Kasumi-1 (cell line): ENCODE measurements at places on chromosomes 4 and X.

DNA sequence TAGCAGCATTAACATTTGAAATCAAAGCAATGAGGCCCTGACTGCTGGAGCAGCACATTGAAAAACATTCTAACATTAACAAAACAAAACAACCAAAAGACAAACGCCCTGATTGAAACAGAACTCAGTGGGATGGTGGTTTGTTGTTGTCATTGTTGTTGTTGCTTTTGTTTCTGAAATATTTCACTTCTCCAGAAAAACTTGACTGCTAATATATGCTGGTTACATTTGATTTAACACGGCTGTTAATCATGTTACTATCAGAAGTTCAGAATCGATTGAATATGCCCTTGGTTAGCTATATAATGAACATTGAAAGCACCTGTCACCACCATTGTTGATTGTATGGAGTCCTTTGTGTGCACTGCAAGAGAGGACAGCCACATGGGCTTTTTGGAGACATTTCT lies 790.4 kb upstream of the GALNTL6 start:
- DNase-seq: no peak

DNA sequence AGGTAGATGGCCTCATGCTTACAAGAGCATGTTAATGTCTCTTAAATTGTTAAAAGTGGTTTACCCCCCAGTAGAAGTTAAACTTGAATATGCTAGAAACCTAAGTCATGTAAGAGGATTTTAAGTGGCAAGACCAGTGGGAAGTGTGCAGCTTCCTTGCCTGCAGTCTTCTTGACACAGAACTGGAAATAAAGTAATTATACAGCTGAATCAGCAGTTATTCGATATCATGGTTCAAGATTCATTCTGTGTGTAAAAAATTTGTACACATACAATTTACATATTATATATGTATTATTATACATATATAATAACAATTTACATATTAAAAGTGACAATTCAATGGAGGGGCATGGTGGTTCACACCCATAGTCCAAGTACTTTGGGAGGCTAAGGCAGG lies 24.1 kb downstream of the UGT2B4 start:
- no peak for DNase-seq

- DNase-seq: peak; percentile 66
Observed at GRCh38 chr4:38562751-38563198, 101.2 kb upstream of the KLF3 start.

GRCh38 chrX:69279234-69279633 lies 114.0 kb upstream of the PJA1 start:
- no peak for DNase-seq

DNA sequence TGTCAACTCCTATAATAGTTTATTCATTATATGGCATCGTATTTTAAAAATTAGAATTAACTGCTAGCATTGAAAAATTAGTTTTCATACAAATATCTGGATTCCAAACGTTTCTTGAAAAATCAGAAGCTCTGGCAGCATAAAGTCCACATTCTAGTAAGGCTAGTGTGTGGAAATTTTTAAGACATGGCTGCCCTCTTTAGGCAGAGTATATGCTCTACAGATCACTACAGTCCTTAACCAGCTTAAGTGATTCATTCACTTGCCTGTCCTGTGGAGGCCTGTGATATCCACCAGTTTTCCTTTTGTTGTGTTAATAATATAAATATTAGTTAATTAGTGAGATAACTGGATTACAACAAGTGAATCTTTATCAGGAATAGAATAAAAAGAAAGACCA lies 287.2 kb downstream of the OPHN1 start:
- peak; percentile 46 for DNase-seq

DNA sequence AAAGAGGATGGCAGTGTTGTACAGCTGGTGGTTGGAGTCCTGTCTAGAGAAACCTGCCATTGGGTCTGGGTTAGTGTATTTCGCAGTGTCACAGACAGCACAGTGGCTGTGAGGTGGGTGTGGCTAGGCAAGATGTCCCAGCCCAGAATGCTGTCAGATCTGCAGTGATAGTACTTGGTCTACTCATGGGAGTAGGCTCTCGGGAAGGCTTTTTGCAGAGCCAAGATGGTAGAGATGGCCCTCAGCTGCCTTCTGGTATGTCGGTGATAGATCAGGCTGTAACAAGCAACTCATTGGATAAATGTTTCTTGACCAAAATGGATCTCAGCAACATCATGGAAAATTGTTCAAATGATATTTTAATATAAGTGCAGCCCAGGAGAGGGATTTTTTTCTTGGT lies 84.3 kb upstream of the WDR1 start:
- DNase-seq: no peak

- no peak for DNase-seq
Observed at GRCh38 chr4:21699446-21699845, 249.1 kb downstream of the KCNIP4 start.

DNA sequence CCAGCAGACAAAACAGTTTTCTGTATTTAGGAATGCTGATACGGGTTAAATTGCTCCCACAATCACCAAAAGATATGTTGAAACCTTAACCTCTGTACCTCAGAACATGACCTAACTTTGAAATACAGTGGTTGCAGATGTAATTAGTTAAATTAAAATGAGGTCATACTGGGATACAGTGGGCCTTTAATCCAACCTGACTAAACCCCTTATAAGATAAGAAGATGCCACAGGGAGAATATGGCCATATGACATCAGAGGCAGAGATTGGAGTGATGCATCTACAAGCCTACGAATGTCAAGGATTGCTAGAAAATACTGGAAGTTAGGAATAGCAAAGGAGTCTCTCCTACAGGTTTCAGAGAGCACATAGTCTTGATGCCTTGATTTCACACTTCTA lies 32.1 kb upstream of the PARM1 start:
- no peak for DNase-seq

DNA sequence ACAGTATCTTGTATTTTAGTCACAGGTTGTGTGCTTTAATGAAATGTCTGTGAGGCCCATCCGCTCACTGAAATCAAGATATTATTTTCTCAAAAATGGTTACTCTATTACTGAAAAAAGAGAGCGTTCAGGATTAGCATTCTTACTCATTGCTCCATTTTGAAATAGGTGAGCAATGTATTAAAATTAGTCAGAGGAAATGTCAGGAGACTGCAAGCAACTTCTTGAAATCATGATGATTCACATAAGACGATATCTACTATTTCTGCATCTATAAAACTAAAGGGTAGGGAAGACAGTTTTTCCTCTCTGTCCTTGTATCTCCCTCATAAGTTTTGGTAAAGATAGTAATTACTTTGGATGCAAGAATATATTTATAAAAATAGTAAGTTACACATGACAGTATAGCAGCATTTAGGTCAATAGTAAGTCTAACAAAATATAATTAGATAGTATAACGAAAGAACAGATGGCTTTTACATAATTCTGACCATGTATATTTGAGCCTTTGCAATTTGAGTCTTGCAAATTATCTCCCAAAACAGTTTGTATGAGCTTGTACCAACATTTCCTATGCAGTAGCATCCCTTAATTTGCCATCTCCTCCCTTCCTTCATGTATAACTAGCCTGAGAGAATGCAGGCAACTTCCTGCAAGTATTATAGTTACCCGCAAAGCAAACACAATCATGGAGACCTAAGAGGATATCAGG lies 937.8 kb downstream of the PCDH7 start:
- DNase-seq: no peak

DNA sequence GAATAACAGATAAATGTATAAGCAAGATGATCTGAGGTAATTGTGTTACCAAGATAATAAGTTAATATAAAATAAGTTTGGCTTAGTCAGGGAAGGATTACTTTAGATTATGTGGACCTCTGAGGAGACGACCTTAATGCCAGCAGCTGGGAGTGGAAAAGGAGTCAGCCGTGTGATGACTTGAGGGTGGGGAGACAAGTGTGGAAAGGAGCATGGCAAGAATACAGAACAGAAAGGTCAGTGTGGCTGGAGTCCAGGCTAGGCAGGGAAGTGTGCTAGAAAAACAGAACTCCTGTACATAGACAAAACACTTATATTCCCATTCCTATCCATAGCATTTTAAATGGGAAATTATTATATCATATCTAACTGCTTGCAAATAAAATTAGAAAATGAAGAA lies 138.8 kb downstream of the PDLIM5 start:
- DNase-seq: no peak

GRCh38 chr4:59135248-59135985 lies 2025.2 kb upstream of the IGFBP7 start:
- no peak for DNase-seq

- DNase-seq: no peak
Observed at GRCh38 chr4:115969756-115970155, 856.3 kb upstream of the NDST4 start.

GRCh38 chrX:28876901-28877300 lies 289.7 kb downstream of the IL1RAPL1 start:
- no peak for DNase-seq

DNA sequence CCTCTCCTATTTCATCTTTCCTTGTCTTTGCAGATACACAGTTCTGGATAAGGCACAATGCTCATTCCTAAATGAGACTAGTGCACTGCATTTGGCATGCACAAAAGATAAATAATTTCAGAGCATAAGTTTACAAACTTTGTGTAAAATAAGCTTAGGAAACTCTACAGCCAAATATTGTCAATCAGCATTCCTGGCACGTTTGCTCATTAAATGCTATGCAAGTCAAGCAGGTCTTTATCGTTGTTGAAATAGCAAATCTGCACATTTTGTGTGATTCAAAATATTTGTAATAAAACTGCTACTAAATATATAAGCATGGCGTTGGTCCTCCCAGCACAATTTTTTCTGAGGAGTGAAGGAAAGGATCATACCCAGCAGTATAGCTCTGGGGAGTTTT lies 322.1 kb upstream of the NOCT start:
- no peak for DNase-seq

DNA sequence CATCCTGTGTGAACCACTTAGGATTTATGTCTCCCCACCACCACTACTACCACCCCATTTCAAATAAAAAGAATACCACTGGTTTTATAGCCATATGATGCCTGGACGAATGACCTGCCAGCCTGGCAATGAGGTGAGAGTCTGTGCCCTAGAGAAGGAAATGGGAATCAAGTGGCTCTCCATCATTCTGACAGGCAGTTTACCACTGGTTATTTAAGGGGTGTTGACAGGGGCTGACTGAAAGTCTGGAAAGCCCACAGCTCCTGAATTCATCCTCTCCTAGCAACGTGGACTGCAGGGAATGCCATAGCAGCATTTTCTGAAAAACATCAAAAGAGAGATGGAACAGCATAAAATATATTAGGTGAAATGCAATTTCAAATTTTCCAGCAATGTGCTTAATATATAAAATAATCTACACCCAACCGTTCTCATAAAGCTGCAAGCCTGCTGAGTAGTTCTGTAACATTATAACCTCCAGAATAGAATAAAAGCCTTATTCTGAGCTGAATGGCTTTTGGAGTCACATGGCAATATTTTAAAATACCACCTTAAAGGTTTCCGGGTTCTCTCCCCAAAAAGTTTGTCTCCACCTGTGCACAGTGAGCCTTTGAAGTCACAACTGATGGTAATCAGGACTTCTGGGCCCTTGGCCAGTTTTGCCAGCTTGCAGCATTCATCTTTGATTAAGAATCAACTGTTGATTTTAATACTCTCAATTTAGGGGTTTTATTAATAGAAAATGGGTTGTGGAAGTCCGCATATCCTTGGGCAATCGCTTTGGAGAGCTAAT lies 121.5 kb downstream of the DCTD start:
- no peak for DNase-seq

GRCh38 chr4:7960790-7961655 lies 21.4 kb upstream of the AFAP1 start:
- DNase-seq: peak; percentile 19

DNA sequence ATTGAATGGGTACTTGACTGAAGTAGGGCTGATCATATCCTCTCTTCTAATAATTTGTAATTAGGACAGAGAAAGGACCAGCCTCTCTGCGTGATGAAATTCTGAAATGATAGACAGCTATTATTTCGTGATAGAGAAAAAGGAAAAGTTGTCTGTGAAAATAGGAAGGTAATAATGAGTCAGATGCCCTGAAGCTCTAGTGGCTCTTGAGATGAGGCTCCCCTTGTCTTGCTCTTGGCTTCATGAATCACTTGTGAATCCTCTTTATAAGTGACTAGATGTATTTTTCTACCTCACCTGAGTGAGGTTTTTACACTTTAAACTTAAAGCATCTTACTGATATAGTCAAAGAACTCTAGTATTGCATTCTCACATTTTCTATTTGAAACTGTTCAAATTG lies 888.9 kb downstream of the PCDH18 start:
- no peak for DNase-seq

DNA sequence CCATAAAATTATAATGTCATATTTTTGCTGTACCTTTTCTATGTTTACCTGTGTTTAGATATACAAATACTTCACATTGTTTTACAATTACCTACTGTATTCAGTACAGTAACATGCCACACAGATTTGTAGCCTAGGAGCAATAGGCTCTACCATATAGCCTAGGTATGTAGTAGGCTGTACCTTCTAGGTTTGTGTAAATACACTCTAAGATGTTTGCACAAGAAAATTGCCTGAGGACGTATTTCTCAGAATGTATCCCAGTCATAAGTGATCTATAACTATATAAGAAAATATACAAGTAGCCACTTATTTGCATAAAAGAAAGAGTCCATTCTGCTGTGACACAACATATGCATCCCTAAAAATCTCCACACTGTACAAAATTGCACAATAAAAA lies 36.3 kb upstream of the SCML1 start:
- no peak for DNase-seq

DNA sequence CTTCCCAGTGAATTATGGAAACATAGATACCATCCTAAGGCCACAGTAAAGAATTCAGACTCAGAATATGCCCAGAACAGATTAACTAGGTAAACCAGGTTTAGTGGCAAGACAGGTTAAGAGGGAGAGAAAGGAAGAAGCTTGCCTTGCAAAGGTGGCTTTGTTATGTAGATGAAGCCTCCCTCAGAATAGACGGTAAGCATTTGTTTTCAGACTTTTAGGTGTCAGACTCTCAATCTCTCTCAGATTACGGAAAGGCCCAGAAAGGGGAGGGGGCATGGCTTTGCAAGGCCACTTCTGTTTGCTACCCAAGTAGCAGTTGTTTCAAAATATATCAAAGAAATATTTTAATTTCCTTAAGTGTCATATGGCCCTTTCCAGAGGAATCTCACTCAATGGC lies 457.1 kb upstream of the BOD1L1 start:
- no peak for DNase-seq

- DNase-seq: no peak
Observed at GRCh38 chrX:295136-295535, 14.0 kb downstream of the PLCXD1 start.

DNA sequence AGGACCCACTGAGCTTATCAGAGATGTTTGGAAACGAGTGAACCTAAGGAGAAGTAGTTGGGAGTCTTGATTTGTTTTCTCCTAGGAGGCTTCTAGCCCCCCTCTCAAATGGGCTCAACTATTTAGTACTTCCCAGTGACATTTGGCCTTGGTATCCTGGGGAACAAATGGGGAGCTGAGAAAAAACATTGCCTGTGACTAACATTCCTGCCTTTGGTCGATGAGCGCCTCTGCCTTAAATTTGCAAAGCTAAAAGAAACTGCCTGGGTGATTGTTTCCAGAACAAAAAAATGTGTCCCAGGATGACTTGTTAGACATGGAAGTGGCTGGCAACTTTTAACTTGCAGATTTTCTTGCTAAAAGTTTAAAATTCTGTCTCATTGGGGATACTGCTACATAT lies 58.8 kb upstream of the IGFBP7 start:
- DNase-seq: no peak

- no peak for DNase-seq
Observed at GRCh38 chr4:85787133-85787532, 312.2 kb downstream of the ARHGAP24 start.
